ENCODE measurements at places on chromosomes 2 and 18.

DNA sequence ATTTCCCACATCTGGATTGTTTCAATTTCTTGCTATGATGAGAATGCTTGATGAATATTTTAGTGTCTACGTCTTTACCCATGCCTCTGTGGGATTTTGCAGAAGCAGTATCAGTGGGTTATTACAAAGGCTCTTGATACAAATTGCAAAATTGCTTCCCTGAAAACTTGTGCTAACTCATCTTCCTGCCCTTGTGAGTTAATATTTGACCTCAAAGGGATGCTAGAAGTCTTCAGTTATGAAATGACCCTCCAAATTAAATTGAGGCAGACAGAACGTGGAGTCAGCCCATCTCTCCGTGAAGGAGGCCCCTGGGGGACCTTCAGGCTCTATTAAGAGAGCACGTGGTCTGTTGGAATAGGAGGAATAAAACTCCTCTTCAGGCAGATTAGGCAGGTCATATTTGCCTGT is 239.2 kb upstream of the HS6ST1 start:
- no peak for DNase-seq

DNA sequence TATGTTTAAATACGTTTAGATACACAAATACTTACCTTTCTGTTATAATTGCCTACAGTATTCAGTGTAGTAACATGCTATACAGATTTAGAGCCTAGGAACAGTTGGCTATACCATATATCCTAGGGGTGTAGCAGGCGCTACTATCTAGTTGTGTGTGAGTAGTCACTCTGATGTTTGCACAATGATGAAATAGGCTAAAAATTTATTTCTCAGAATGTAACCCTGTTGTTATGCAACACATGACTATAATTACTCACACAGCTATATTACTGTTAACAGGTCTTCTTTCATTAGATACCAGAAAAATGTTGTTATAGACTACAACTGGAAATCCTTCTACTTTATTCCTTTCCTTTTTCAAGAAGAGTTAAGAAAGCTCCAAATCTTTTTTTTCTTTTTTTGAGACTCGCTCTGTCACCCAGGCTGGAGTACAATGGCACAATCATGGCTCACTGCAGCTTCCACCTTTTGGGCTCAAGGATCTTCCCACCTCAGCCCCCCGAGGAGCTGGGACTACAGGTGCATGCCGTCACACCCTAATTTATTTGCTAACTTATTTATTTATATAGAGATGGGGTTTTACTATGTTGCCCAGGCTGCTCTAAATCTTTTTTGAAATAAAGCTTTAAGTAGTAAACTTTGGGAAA is 48.5 kb downstream of the C2orf74 start:
- no peak for DNase-seq

GRCh38 chr18:56146565-56146964 is 491.8 kb downstream of the TXNL1 start:
- DNase-seq: no peak

DNA sequence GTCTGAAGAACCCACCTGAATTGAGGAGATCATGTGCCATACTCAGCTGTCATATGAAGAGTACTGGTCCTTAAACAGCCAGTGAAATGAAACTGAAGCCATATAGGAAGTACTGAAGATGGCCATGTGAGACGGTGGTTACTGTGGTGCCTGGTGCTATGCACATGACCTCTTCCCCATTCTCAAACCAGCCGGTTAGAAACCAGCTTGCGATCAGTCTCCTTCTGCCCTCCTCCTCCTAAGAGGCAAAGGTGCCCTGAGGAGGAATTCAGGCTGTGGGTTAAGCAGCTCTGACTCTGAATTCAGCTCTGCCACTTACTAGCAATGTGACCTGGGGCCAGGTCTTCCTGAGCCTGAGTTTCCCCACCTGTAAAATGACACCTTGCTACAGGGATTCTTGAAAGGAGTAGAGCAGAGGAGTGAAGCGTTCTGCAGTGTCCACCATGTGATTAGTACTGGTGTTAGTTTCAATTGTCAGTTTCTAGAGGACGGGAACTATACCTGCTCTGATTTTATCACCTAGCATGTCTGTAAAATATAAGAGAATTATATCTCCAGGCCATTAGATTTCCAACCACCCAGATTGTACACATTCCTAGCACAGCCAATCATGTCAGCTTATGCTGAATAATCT is 5.1 kb downstream of the FECH start:
- DNase-seq: no peak

DNA sequence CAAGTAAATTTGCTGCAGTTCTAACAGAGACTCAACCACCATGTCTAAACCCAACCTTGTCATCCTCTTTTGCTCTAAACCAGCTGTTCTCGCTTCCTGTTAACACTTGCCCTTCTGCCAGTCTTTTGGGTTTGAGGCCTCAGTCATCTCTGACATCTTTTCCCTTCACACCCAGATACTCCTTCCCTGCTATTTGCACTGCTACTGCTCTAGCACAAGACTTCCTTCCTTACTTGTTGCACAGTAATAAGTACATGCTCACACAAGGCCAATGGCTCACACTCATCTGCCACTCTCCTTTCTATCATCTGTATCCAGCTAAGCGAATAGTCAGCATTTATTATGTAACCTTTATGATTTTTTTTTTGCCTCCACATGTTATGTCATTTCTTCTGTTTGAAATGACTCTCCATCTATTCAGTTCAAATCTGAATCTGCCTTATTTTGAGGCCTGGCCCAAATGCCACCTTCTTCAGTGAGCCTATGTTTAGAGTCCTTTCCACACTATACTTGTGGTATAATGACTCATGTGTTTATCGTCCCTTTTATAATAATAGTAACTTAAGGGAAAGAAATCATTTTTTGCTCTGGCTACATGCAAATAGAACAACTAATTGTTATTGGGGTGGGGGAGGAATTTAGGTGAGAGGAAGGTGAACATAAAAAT is 22.5 kb upstream of the CDKL4 start:
- DNase-seq: no peak

DNA sequence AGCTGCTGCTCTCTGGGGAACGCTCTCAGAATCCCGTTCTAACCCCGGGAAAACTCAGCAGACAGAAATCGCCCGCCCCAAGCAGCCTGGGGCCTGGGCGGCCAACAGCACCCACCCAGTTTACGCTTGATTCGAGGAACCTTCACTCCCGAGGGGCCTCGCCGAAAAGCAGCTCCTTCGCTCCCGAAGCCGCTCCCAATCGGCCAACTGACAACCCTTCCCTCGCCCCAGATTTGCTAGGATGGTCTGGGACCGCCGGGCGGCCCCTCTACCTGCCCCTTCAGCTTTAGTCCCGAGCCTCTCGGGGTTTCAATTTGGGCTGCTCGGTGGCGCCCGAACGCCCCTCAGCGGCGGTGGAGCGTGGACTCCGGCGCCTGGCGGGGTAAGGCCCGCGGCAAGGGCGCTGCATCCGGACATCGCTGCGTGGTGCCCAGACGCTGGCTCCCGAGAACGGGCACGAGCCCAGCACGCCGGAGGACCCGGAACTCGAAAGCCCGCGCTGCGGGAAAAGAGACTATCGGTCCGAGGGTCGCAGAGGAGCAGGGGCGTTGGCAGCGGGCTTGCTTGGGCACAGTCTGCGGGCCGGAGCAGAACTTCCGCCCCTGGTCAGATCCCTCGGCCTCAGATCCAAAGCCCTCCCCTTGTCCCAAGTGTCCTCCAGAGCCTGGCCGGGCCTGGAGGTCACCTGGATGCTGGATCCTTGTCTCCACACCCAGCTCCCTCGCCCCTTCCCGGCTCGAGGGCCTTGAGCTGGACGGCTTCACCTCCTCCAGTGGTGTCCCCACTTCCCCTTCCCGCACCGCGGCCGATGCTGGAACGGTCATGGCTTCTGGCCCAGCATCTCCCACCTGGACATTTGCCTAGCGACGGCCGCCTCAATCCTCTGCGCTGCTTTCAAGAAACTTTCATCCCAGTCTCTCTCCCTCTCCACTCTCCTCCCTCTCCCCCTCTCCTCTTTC is 3.0 kb upstream of the OTX1 start:
- DNase-seq: no peak

GRCh38 chr18:32019251-32019948 is 775 bp downstream of the RNF125 start:
- no peak for DNase-seq

DNA sequence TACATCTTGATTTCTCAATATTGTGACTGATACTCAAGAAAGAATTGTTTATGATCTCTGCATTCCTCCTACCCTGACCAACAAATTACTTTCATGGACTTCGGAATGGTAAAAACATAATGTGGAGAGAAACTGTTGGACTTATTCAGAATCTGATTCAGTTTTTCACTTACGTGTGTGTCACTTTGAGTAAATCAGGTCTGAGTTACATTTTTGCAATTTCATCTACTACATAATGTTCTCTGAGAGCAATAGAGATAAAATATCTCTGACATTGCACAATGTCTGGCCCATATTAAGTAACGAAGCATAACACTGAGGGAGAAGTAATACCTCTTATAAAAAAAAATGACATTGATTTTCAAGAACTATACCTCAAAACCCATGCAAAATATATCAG is 1337.9 kb upstream of the CHAC2 start:
- no peak for DNase-seq

DNA sequence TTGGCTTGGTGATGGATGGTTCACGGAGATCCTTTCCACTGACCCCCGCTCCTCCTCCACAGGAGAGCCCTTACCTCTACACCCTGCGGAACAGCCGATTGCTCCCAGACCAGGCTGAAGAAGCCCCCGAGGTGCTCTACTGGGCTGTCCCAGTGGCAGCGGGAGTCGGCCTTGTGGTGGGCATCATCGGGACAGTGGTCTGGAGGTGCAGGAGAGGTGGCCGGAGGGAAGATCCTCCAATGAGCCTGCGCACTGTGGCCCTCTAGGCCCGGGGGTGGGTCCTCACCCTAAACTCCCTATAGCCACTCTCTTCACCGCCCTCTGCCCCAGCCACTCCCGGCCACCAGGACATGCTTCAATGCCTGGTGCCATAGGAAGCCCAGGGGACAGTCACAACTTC is 108.8 kb upstream of the PPP1CB start:
- no peak for DNase-seq

DNA sequence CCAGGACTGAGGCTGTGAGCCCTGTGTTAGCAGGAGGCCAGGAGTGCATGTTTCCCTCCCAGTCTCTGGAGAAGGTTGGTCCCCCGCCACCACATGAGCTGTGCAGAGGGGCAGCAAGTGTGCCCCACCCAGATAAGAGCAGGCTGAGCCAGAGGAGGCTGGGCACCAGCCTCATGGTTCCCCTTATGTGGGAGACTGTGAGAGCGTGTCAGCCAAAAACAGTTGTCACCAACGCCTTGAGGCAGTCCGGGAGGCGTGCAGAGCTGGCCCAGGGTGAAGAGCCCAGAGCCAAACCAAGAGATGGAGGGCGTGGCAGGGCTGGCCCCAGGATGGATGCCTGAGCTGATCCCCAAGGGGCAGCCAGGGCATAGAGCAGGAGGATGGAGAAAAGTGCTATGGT is 128.7 kb upstream of the GLI2 start:
- DNase-seq: no peak
